ENCODE measurements at places on chromosomes 12 and 14. TPM values are rescaled to one million over a fixed set of nuclear protein-coding genes. Genes with fewer than 3 reads are reported as not detected.

DNA sequence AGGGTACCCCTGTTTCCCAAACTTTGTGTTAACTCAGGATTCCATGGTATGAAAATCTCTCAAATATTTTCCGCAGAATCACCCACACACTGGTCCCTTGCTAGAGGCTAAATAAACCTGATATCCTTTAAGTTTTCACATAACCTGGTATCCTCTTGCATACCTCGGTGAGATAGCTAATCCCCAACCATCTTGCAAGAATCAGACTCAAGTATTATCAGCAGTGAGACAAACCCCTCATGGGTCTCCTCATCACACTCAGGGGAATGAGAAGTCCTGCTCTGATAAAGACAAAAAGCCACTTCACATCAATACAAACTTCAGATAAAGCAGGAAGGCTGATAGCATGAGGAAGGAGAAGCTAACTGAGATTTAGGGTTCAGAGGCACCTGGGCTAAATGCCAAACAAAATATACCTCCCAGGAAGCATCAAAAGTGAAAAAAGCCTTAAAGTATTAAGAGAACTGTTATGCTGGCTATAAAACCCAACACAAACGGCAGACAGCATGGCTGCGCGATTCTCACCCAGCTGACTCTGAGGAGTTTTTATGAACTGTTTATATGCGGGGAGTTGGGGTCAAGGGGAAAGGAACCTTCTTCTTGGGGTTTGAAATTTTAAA lies 96.5 kb downstream of the FOXN3 start:
- DNase-seq = no peak

The AHNAK2 gene
- 1.1 TPM for total RNA-seq

The ASCL1 gene
- 8.3 TPM for total RNA-seq

GRCh38 chr14:46686652-46687051 lies 35.1 kb upstream of the RPL10L start:
- DNase-seq = no peak

The HOXC10 gene
- not detected for total RNA-seq

DNA sequence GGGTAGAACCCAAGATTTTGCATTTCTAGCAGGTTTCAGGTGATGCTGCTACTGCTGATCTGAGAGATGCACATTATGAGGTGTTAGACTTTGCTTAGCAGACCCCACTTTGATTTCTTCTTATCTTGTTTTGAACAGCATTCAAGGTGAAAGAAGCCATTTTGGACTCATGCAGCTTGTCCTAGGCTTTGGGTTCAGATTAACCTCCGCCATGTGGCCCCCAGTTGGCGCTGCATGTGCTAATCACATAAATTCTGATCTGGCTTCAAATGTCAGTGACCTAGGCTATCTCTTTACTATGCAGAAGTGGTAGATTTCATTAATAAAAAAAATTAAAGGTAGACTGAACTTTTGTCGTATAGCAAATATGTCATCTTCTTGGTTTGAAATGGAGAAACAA lies 89.8 kb upstream of the DYRK2 start:
- DNase-seq = no peak

DNA sequence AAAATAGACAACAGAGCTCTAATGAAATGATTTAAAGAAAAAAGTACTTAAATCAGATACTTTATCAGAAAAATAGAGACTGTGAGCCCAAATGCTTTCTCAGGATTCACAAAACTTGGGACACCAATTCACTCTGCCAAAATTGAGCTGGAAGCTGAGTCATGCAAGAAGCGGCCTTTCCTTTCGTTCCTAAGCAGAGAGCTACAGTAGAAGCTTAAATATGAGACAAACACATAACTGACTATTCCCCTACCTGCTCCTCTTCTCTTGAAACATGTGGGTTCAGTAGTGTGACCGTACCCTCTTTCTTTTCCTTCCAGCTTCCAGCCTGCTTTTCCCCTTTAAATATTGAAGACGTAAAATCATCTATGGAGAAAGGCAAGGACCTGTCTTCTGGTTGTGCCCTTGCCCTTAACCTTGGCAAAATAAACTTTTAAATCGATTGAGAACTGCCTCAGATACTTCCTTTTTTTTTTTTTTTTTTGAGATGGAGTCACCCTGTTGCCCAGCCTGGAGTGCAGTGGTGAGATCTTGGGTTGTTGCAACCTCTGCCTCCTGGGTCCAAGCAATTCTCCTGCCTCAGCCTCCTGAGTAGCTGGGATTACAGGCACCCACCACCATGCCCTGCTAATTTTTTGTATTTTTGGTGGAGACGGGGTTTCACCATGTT lies 4.4 kb upstream of the SDS start:
- no peak for DNase-seq

Measured in progenitor cell of endocrine pancreas (in vitro differentiated cells).